Endodermal cell (in vitro differentiated cells): ENCODE measurements at places on chromosomes 6 and 20. TPM values are rescaled to one million over a fixed set of nuclear protein-coding genes. Genes with fewer than 3 reads are reported as not detected.

The LINC00237 gene
- total RNA-seq: not detected in 3 replicates

The NR2E1 gene
- not detected in 3 replicates for total RNA-seq

The VWA7 gene
- total RNA-seq: 0.29 to 0.95 TPM (median 0.54 TPM) in 3 replicates

The ARFGEF3 gene
- total RNA-seq: 14.3 to 37.2 TPM (median 15.3 TPM) in 3 replicates

The NOTCH4 gene
- 2.1 and 2.2 TPM in 2 replicates for total RNA-seq

The GSTA3 gene
- not detected in 2 replicates for total RNA-seq

The SYNCRIP gene
- 123 and 138 TPM in 2 replicates for total RNA-seq

DNA sequence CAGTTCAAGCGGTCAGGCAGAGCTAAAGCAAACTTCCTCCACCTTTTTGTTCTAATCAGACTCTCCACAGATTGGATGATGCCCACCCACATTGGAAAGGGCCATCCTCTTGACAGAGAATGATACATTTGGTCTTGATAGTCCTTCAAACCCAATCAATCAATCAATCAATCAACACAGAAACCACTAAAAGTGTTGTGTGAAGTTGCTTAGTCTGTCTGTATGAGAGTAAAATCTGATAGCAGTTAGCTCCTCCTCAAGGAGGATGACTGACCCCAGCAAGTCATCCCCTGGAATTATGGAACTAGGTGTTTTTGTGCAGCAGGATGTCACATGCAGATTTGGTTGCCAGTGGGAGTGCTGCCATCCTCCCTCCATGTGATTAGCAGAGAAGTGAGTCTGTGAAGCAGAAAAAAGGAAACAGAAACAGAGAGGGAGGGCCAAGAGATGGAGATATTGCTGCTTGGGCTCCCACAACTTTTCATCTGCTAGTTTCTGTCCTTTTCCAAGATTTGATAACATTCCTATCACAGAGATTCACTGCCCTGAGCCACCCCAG lies 32.0 kb upstream of the SSTR4 start:
- DNase-seq: no peak
- H3K27ac ChIP-seq: no peak overlapping the region
- H3K36me3 ChIP-seq: no peaks in the 10 kb centered on the region
- no peaks in the 10 kb centered on the region for H3K4me1 ChIP-seq
- H3K27me3 ChIP-seq: no peaks in the 10 kb centered on the region
- no peak overlapping the region for H3K4me3 ChIP-seq

GRCh38 chr6:73309785-73310502 lies 44.1 kb downstream of the DPPA5 start:
- H3K27ac ChIP-seq: no peak overlapping the region
- H3K36me3 ChIP-seq: no peaks in the 10 kb centered on the region
- H3K27me3 ChIP-seq: no peaks in the 10 kb centered on the region
- H3K4me3 ChIP-seq: peak overlapping the region; percentile 83

DNA sequence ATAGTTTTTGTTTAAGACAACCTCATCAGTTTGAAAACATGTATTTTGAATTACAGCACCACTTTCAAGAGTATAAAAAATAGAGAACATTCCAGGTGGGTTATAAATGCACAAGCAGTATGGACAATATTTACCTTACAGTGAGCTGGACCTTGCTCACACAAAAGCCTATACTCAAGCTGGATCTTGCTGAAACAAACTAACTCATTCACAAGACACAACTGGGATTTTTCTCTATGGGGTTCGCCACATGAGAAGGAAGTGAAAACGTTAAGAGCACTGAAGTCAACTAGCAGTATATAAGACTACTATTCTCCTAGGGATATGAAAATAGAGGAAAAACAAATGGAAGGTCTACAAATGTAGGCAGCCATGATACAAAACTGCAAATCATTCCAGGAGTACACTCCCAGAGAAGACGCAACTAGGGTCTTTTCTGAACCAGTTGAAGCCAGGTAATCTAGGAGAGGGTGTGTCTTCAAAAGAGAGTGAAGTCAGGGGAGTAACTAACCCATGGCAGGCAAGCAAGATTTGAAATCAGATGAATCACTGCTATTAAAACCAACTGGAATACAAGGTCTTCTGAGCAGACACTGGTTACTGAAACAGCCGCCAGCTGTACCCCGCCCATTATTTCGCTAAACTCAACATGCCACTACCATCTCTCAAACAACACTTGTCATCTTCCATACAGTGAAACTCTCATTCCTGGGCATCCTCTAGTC lies 26.5 kb downstream of the STAU1 start:
- no peaks in the 10 kb centered on the region for H3K27me3 ChIP-seq
- no peak for DNase-seq
- peaks cover 39% of the 10 kb centered on the region for H3K36me3 ChIP-seq
- no peak overlapping the region for H3K4me3 ChIP-seq
- H3K4me1 ChIP-seq: no peaks in the 10 kb centered on the region
- H3K27ac ChIP-seq: no peak overlapping the region

GRCh38 chr6:170117111-170117972 lies 173.5 kb downstream of the DLL1 start:
- H3K27me3 ChIP-seq: no peaks in the 10 kb centered on the region
- H3K36me3 ChIP-seq: no peaks in the 10 kb centered on the region
- H3K4me3 ChIP-seq: no peak overlapping the region
- DNase-seq: peak; percentile 36
- H3K4me1 ChIP-seq: no peaks in the 10 kb centered on the region

DNA sequence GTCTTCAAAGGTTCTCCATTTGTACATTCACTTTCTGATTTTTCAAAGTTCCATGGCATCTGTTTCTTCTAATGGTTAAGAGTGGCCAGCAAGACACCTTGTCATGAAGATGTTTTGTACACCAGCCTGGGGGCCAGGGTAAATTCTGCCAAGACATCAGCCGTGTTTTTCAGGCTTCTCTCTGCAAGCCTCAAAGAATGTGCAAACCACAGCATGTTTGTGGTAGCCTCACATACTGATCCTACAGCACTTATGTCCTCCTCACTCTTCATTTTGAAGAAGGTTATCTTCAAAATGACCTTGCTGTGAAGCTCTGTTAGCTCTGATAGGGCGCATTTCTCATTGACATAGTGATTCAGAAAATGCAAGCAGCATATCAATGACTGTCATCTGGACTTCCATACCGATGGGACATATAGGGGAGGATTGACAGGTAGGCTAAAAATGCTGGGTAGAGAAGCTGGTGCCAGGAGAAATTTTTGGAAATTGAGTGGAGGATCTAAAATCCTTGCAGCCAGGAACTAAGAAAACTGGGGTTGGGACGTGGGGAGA lies 59.3 kb upstream of the SPTLC3 start:
- H3K4me3 ChIP-seq: no peak overlapping the region
- H3K27me3 ChIP-seq: no peaks in the 10 kb centered on the region
- DNase-seq: no peak
- no peak overlapping the region for H3K27ac ChIP-seq

DNA sequence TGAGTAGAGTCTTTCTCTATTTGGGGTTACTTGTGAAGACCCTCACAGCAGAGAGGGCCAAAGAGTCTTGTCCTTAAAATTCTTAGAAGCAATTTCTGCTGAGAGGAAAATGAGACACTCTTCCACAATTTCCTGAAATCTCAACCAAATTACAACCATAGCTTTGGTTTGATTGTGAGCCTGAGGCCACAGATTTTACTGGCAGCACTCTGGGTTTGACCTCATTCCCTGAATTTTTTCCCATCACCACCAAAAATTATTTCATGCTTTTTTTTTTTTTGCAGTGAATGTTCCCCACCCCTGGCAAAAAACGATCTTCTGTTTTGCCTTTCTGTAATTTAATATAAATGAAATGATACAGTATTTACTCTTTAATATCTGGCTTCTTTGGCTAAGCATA lies 125.5 kb downstream of the THEMIS start:
- no peak for DNase-seq
- no peak overlapping the region for H3K4me3 ChIP-seq
- no peaks in the 10 kb centered on the region for H3K4me1 ChIP-seq
- no peaks in the 10 kb centered on the region for H3K36me3 ChIP-seq
- no peak overlapping the region for H3K27ac ChIP-seq

DNA sequence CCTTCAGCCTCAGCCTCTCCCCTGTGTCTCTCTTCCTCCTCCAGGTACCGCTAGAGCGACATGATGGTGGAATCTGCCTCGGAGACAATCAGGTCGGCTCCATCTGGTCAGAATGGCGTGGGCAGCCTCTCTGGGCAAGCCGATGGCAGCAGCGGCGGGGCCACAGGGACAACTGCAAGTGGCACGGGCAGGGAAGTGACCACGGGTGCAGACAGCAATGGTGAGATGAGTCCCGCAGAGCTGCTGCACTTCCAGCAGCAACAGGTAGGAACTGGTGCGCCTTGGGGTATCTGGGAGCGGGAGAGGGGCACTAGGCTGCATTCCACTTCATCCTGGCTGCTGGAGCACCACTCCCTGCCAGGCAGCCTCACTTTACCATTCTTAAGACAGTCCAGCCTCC lies 19.5 kb downstream of the FOXP4 start:
- H3K4me3 ChIP-seq: no peak overlapping the region
- H3K4me1 ChIP-seq: peaks cover 26% of the 10 kb centered on the region
- H3K27ac ChIP-seq: no peak overlapping the region
- H3K27me3 ChIP-seq: no peaks in the 10 kb centered on the region
- DNase-seq: no peak

DNA sequence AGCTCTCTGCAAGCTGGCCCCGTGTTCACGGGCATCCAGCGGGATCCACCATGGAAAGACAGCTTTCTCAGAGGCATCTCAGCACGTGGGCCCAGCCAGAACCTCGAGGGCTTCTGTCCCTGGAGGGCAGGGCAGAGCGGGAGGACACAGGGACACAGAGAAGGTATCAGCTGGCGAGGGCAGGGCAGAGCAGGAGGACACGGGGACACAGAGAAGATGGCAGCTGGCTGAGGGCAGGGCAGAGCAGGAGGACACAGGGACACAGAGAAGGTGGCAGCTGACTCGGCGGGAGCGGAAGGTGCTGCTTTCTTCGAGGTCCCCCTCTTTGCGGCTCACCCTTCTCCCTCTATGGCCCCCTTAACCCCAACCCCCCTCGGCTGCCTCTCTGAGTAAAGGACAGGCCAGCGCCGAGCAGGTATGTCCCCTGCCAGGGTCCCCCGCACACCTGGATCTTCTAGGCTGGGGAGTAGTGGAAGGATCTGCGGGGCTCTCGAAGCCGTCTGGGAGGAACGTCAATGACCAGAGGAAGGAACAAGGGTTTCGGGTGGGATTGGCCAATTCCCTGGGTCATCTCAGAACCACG lies 28.9 kb upstream of the BHLHE23 start:
- DNase-seq: no peak
- no peak overlapping the region for H3K27ac ChIP-seq
- no peaks in the 10 kb centered on the region for H3K4me1 ChIP-seq
- no peaks in the 10 kb centered on the region for H3K36me3 ChIP-seq
- no peak overlapping the region for H3K4me3 ChIP-seq
- H3K27me3 ChIP-seq: peaks cover 32% of the 10 kb centered on the region

DNA sequence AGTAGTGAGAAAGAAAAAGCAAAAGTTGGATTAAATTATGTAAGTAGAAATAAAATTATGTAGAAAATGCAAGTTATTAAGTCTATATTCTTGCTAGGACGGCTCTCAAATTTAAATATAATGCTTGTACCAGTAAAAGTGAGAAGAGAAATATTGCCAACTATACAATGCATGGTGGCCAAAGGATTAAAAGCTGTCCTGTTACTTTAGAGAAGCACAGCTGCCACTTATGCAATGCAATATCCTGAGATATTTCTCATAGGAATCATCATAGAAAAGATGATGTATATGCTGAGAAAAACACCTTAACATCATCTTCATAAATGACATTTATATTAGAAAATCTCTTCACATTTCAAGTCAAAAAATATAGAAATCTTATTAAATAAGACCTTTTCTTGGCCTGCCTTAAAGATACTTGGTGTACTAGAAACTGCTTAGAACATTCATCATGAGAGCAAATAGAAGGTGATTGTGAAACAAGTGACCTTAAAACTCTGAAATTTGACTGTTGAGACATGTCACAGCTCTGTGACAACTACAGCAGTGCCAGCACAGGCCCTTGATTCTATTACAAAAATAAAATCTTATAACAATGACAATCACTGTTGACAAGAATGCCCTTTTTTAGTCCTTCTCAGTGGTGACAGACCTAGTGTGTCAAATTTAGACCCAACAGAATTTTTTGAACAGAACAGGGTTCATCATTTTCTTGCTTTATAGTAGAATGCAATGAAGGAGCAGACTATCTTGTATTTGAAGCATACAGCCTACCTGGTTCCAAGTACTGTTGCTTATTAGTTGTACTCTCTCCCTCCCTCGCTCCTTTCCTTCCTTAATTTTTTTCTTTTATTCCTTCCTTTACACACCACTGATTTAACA lies 173.1 kb downstream of the CLVS2 start:
- no peaks in the 10 kb centered on the region for H3K27me3 ChIP-seq
- no peak overlapping the region for H3K4me3 ChIP-seq
- H3K36me3 ChIP-seq: no peaks in the 10 kb centered on the region
- no peak for DNase-seq

DNA sequence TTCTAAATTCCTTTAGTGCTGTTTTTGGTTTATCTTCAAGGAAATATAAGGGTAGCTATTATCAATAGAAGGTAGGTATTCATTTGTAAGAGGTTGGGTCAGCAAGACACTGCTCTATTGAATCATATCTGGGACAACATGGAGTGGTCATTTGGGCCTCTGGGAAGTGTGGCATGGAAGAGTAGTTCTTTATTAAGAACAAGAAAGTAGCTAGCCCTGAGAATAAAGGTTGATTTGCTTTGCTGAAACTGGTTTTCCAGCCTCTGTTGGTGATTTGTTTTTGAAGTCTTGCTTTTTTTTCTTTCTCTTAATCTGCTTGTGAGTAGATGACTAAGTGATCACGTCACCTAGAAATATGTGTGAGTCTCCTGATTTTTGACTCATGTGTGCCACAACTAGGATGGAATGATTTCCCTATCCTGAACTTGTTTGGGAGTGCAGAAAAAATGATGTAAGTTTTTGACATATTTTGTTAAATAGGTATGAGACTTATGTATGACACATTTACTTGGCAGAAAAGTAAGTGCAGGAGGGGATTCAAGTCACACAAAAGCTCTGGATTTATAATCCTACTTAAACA lies 381.8 kb downstream of the CENPW start:
- H3K4me3 ChIP-seq: no peak overlapping the region
- H3K4me1 ChIP-seq: peaks cover 4% of the 10 kb centered on the region
- H3K27me3 ChIP-seq: no peaks in the 10 kb centered on the region
- H3K36me3 ChIP-seq: no peaks in the 10 kb centered on the region
- no peak for DNase-seq
- H3K27ac ChIP-seq: no peak overlapping the region

DNA sequence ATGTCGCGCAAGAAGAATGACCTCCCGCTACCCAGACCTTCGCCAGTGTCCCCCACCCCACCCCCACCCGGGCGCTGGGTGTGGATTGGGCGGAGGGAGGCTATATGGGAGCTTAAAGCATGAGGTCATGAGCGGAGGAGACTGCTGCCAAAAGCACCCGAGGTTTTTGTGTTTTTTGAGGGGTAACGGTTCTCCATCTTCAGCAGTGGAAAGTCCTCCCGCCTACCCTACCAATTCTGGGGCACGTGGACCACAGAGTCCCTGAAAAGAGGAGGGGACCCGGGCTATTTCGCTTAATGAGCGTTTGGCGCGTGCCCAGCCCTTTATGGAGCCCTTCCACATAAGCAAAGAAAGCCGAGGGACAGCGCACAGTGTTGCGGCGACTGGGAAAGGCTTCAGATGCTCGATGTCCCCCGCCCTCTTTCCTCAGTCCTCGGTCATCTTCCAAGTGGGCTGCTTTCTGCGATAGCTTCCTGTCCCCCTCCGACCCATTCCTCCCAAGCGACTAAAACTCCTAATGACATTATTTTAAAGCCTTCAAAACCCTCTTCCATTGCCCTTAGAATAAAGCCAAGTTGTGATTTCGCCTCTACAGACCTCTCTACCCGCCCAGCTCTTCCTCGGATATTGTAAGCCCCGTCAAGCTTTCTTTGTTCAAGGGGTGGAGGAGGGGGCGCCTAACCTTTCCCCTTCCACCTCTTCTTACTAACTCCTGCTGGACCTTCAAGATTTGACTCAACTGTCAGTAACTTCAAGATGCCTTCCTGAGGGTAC lies 2.1 kb upstream of the TRERF1 start:
- peak overlapping the region; percentile 95 for H3K27ac ChIP-seq
- no peaks in the 10 kb centered on the region for H3K36me3 ChIP-seq
- peaks cover 7% of the 10 kb centered on the region for H3K4me1 ChIP-seq
- peaks cover 8% of the 10 kb centered on the region for H3K27me3 ChIP-seq
- H3K4me3 ChIP-seq: peak overlapping the region; percentile 94
- peak; percentile 83 for DNase-seq
